T-helper 2 cell (primary cell): ENCODE measurements at places on chromosomes 3 and 15.

- no peak for DNase-seq
Observed at GRCh38 chr3:194245975-194246561, 105.1 kb downstream of the CPN2 start.

GRCh38 chr15:85463276-85463892 is 83.0 kb downstream of the AKAP13 start:
- DNase-seq: no peak

DNA sequence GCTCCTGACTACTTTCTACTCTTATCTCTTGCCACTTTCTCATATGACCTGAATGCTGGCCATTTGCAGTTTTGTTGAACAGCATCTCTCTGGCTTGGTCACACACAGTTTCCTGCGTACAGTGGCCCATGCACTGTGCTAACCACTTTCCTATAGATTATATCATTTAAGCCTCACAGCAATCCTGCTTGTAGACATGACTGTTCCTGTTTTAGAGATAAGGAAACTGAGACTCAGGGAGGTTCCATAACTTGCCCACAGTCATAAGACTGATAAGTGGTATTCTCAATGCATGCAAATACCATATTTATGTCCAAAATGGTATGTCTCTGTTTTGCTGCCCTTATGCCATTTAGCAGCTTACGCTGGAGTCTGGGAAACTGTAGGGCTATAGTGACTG is 229.5 kb downstream of the NR1D2 start:
- DNase-seq: no peak

- DNase-seq: no peak
Observed at GRCh38 chr15:93973287-93973686, 258.1 kb upstream of the MCTP2 start.

GRCh38 chr15:56471440-56472069 is 6.6 kb upstream of the MNS1 start:
- no peak for DNase-seq

DNA sequence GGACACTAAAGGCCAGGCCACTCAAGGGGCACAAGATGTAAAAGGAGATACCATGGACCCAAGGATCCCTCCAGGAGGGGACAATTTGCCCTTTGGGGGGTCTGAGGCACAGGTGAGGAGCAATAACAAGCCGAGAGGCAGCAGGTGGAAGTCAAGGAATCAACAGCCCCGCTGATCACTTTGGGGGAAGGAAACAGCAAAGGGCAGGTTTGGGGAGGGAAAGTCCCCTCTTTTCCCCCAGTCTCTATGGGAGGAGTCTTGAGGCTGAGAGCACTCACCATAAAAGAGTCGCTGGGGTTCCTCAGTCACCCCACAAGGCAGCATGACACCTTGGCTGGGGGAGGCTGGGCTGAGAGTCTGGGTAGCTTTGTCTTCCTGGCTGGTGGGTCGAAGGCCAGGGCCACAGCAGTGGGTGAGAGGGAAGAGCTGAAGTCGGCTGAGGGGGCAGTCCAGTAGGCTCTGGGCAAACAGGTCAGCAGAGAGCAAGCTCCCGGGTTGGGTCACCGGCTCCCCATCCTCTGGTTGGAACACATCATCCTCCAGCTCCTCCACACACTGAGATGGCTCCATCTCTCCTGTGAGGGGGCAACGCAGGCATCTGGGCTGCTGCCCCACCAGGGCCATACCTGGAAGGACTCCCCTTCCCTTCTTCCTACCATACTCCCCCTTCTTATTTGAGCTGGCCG is 3.0 kb downstream of the BMF start:
- DNase-seq: no peak

DNA sequence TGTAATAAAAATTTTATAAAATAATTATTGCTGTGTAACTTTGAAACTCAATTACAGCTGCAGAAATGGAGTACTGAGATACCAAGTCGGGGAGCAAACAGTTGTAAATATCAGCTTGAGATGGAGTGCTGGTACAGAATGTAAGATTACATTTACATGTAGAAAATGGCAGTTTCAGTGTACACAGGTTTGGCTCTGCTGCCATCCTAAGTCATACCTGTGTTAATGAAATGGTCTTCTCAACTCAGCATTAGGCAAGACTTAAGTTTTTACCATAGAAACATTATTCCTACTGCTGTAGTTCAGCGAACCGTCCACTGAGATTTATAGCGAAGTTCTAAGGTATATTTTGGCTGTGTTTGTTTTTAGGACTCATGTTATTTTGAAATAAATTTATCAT is 110.1 kb upstream of the TBL1XR1 start:
- DNase-seq: no peak

- DNase-seq: no peak
Observed at GRCh38 chr15:74631935-74632560, 16.4 kb downstream of the CLK3 start.

GRCh38 chr3:63726656-63727055 is 74.2 kb downstream of the SNTN start:
- DNase-seq: no peak

GRCh38 chr3:148727231-148727630 is 29.5 kb downstream of the AGTR1 start:
- no peak for DNase-seq

DNA sequence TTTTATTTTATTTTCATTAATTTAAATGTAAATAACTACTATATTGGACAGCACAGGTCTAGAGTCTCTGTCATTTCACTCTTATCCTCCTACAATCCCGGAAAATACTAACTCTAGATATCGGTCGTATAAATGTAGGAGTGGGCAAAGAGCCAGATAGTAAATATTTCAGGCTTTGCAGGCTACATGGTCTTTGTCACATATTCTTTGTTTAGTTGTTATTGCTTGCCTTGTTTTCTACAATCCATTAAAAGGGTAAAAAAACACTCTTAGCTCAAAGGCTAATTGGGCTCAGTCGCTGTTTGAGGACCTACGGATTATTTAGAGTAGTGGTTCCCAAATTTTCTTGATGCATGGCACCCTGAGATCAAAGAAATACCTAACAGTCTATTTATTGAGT is 1.7 kb downstream of the KNL1 start:
- no peak for DNase-seq

GRCh38 chr15:84400820-84401219 is 165.2 kb downstream of the GOLGA6L4 start:
- no peak for DNase-seq

GRCh38 chr3:78660957-78661356 is 1106.8 kb downstream of the ROBO1 start:
- no peak for DNase-seq

DNA sequence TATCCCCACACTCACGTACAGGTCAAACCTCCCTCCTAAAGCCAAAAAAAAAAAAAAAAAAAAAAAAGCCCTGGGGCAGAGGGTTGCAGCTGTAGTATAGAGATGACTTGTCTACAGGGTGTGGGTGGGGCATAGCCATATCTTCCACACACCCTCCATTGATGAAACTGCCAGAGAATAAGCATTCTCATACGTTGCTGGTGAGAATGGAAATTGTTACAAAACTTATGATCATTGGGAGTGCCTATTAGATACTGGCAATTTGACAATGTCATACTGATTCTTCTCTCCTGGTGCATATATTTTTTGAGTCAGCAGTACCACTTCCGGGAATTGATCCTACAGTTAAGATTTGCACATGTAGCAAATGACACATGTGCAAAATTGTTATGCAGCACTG is 11.0 kb upstream of the CTNNB1 start:
- peak; percentile 85 for DNase-seq

GRCh38 chr3:107910713-107911259 is 180.0 kb downstream of the CD47 start:
- DNase-seq: peak; percentile 51

- DNase-seq: peak; percentile 24
Observed at GRCh38 chr3:187041362-187042307, 97.7 kb downstream of the RPL39L start.

DNA sequence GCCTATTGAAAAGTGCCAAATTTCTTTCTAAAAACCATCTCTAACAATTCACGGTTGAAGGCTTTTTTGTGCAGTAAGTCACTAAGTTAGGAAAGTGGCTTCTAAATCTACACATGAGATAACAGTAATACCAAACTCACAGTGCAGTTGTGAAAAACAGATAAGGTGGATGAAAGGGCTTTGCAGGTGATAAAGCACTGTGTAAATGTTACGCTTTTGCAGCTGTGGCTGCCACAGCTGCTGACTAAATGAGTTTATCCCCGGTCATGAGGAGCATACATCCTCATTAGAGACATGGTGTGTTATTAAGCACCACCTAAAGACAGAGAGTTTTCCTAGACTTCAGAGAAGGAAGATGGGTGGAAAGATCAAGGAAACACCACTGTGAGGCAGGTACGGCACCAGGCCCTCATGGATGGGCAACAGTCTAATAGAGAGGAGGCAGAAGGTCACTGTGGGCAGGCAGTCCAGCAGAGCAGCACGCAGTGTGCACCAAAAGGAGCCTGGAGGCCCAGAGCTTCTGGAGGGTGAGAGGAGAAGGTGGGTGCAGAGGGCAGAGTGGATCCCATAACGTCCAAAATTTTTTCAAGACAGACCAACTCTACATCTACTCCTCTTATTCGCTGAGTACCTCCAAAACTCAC is 68.5 kb downstream of the FMN1 start:
- peak; percentile 75 for DNase-seq
